ENCODE measurements at places on chromosomes 7 and 10.

DNA sequence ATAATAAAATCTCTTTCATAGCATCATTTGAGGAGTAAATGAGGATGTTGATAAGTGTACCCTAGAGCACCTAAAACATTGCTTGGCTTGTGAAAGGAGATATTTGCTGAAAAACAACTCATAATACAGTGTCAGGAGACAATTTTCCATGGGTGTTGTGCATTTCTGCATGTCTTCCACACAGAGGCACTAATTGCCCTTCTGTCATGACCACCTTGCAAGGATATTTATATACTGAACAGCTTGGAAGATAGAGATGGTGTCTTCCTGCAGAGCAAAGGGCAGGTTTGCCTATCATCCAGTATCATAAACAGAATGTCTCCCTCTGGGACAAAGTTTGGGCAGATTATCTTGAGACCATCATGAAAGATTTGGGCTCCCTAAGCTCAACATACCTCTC lies 495.2 kb upstream of the LRRN3 start:
- H3K27me3 ChIP-seq = no peaks in the 10 kb centered on the region
- H3K36me3 ChIP-seq = no peaks in the 10 kb centered on the region
- no peak for DNase-seq
- H3K4me1 ChIP-seq = peaks cover 16% of the 10 kb centered on the region

GRCh38 chr7:140435252-140435895 lies 31.5 kb downstream of the RAB19 start:
- no peak overlapping the region for H3K27ac ChIP-seq
- no peaks in the 10 kb centered on the region for H3K4me1 ChIP-seq
- no peak overlapping the region for H3K4me3 ChIP-seq
- H3K27me3 ChIP-seq = no peaks in the 10 kb centered on the region

DNA sequence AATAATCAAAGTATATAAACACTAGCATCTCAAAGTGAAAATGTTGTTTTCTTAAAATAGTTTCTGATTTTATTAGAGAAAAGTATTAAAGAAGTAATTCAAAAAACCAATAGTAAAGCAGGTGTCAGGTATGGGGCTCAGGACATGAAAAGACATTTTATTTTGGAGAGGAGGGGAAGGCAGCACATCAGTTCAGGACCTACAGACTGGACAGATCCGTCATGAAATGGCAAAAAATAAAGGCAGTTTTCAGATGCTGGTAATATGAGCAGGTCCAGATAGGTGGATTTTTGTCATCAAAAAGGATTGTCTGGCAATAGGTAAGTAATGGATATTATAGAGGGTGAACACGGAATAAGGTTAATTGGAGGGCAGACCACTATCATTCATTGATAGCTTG lies 49.0 kb downstream of the GRM3 start:
- H3K36me3 ChIP-seq = no peaks in the 10 kb centered on the region
- no peaks in the 10 kb centered on the region for H3K27me3 ChIP-seq
- no peak overlapping the region for H3K27ac ChIP-seq

DNA sequence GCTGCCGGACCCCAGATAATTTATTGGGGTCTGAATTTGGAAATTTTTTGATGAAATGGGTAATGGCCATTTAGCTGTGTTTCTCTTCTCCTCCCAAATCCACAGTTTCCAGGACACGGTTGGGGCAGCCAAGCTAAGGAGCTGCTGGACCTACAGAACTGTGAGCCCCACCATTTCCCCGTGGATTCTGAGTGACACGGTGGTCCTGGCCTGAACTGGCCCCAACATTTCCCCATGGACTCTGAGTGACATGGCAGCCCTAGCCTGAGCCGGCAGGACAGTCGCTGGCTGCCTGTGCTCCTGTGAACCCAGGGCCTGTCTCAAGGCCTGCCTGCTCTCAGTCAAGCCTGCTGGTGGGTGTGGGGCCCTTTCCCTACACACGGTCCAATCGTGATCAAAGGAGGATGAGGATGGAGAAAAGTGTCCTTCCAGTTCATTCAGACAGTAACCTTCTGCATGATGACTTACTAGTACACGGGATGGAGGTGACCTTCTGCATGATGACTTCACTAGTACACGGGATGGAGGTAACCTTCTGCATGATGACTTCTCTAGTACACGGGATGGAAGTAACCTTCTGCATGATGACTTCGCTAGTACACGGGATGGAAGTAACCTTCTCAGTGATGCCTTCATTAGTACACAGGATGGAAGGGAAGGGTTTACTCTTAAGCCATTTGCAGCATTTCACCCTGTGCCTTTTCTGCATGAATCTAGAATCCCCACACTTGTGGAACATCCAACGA lies 359.9 kb downstream of the GLRX3 start:
- H3K27ac ChIP-seq = no peak overlapping the region
- peak; percentile 19 for DNase-seq
- H3K27me3 ChIP-seq = no peaks in the 10 kb centered on the region
- no peaks in the 10 kb centered on the region for H3K36me3 ChIP-seq

GRCh38 chr7:126052229-126052628 lies 1122.6 kb upstream of the POT1 start:
- no peaks in the 10 kb centered on the region for H3K27me3 ChIP-seq
- no peaks in the 10 kb centered on the region for H3K4me1 ChIP-seq
- H3K27ac ChIP-seq = no peak overlapping the region
- DNase-seq = no peak
- no peaks in the 10 kb centered on the region for H3K36me3 ChIP-seq

DNA sequence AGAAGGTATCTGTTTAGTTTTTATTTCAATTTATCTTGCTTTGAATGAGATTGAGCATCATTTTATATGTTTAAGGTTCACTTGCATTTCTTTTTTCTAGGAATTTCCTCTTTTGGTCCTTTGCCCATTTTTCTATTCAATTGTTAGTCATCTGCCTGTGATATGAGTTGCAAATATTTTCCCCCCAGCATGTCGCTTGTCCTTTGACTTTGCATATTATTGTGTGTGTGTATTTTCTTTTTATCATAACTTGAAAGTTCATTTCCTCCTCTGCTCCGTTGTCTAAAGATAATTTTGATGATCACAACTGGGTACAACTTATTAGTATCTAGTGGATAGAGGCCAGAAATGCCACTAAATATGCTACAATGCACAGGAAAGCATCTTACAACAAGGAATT lies 132.7 kb upstream of the MDFIC start:
- no peak overlapping the region for H3K27ac ChIP-seq
- peak; percentile 51 for DNase-seq
